Activated CD4-positive, alpha-beta T cell treated with anti-CD3 and anti-CD28 coated beads for 1 hour (primary cell): ENCODE measurements at places on chromosomes 13 and 19.

GRCh38 chr19:58551577-58552471 is 3.1 kb downstream of the CHMP2A start:
- no peak for DNase-seq

DNA sequence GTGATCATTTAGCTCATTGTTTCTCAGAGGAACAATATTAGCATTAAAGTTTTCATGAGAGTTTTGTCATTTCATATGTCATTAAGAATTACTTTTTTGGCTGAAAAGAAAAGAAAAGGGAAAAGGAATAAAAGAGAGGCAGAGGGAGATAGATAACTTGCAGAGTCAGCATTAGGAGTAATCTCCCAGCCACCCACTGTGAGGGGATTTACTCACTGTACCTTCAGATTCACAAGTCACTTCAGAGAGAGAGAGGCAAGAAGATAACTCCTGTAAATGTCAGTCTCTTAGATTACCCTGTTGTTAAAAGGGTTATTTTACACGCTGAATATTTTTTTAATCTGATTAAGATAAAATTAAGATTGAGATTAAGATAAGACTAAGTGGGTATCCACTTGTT is 125.2 kb downstream of the POU4F1 start:
- no peak for DNase-seq

- no peak for DNase-seq
Observed at GRCh38 chr13:26460648-26461047, 96.8 kb upstream of the WASF3 start.

- DNase-seq = no peak
Observed at GRCh38 chr19:1938071-1938470, 2.9 kb upstream of the CSNK1G2 start.

GRCh38 chr19:49440439-49441209 is 703 bp downstream of the SLC17A7 start:
- no peak for DNase-seq

DNA sequence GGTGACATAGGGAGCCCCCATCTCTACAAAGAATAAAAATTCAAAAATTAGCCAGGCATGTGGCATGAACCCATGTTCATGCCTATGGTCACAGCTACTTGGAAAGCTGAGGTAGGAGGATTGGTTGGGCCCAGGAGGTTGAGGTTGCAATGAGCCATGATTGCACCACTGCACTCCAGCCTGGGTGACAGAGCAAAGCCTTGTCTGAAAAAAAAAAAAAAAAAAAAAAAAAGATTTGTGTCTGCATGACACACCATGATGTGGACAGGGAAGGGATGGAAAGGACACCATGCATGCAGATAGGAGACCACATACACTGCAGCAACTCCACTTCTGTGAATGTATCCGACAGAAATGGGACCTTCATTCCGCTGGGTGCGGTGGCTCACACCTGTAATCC is 34.0 kb upstream of the HOMER3 start:
- DNase-seq = no peak

GRCh38 chr13:97786510-97786909 is 167.0 kb upstream of the IPO5 start:
- DNase-seq = no peak

- no peak for DNase-seq
Observed at GRCh38 chr19:15448778-15449619, 757 bp downstream of the WIZ start.
